ENCODE measurements at places on chromosomes 1 and 21.
A peak's percentile ranks its signal among the peaks of the same experiment; 100 is the strongest.

GRCh38 chr1:87898431-87898830 is 569.8 kb downstream of the LMO4 start:
- H3K27me3 ChIP-seq = no peaks in the 10 kb centered on the region
- H3K4me3 ChIP-seq = no peak overlapping the region
- no peak for DNase-seq
- peaks cover 13% of the 10 kb centered on the region for H3K4me1 ChIP-seq

GRCh38 chr1:26483980-26484379 is 11.7 kb downstream of the HMGN2 start:
- H3K36me3 ChIP-seq = peaks cover 4% of the 10 kb centered on the region
- no peak for DNase-seq
- H3K4me1 ChIP-seq = 0 out of 2 replicates have a peak, but pooled peaks cover 3% of the 10 kb centered on the region
- H3K27me3 ChIP-seq = no peaks in the 10 kb centered on the region
- no peak overlapping the region for H3K27ac ChIP-seq

- DNase-seq = no peak
- peaks cover 54% of the 10 kb centered on the region for H3K4me1 ChIP-seq
- no peaks in the 10 kb centered on the region for H3K27me3 ChIP-seq
- H3K27ac ChIP-seq = peak overlapping the region; percentile 98
These were observed 722 bp upstream of the SLC19A2 start for GRCh38 chr1:169486281-169487051.

- no peaks in the 10 kb centered on the region for H3K27me3 ChIP-seq
- peak overlapping the region; percentile 56 for H3K27ac ChIP-seq
- peaks cover 23% of the 10 kb centered on the region for H3K4me1 ChIP-seq
- H3K4me3 ChIP-seq = no peak overlapping the region
- no peaks in the 10 kb centered on the region for H3K36me3 ChIP-seq
These were observed 34.6 kb upstream of the S100A7 start for GRCh38 chr1:153494976-153495535.

GRCh38 chr1:1299686-1300351 is 7.9 kb downstream of the ACAP3 start:
- H3K36me3 ChIP-seq = no peaks in the 10 kb centered on the region
- H3K4me3 ChIP-seq = no peak overlapping the region
- DNase-seq = peak; percentile 66
- peaks cover 3% of the 10 kb centered on the region for H3K4me1 ChIP-seq
- H3K27ac ChIP-seq = no peak overlapping the region

- no peaks in the 10 kb centered on the region for H3K36me3 ChIP-seq
- no peak overlapping the region for H3K4me3 ChIP-seq
- H3K27me3 ChIP-seq = no peaks in the 10 kb centered on the region
- H3K27ac ChIP-seq = no peak overlapping the region
These were observed 110.8 kb downstream of the RABGAP1L start for GRCh38 chr1:174269989-174270651.

DNA sequence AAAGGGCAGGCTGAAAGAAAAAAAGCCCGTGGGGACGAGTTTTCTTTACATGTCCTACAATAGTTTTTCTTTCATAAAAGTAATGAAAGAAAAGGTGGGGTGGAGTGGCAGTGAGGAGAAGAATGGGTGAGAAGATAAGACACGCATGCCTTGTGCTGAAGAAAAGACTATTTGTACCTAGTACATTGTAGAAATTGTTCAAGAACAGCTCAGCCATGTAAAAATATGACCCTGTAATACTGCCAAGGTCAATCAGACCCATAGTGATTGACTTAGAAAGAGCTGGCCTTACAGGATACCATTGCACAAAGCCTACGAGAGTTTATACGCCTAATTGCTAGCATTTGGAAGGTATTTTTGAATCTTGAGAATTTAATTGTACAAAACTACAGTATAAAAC is 126.0 kb upstream of the NRIP1 start:
- peaks cover 8% of the 10 kb centered on the region for H3K4me1 ChIP-seq
- H3K27me3 ChIP-seq = no peaks in the 10 kb centered on the region
- no peak overlapping the region for H3K27ac ChIP-seq
- no peaks in the 10 kb centered on the region for H3K36me3 ChIP-seq
- H3K4me3 ChIP-seq = no peak overlapping the region

- no peak overlapping the region for H3K4me3 ChIP-seq
- H3K27ac ChIP-seq = no peak overlapping the region
- peaks cover 4% of the 10 kb centered on the region for H3K36me3 ChIP-seq
These were observed 193.2 kb upstream of the PLXNA2 start for GRCh38 chr1:208437401-208437800.

DNA sequence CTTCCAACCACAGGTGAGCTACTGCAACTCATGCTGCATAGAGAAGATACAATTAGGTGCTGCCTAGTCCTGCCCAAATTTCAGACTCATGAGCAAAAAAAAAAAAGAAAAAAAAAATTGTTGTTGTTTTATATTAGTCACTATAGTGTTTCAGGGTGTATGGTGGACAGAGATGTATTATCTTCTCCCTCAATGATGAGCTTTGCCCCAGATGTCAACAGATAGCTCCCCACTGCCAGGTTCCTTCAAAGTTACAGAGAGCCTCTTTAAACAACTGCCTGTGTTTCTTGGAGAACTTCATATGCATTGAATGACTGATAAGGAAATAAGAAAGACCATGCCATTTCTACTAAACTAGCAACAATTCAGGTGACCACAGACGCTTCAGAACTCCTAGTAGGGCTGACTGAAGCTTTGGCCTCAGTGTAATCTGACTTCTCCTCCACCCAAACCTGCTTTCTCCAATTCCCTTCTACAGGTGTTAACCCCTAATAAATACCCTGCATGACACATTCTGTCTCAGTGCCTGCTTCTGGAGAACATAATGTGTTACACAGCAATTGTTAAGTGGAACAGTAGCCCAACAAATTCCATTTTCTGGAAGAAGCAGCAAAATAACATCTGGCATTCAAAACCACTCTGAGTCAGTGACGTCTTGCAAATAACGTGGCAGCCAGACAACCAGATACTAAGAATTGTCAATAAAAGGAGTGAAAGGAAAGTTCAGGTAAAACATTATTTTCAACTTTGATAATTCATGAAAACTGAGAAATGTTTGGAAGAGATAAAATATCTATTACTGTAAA is 147.7 kb downstream of the CDC42BPA start:
- H3K4me1 ChIP-seq = peaks cover 15% of the 10 kb centered on the region
- DNase-seq = no peak
- H3K27ac ChIP-seq = peak overlapping the region; percentile 12
- no peaks in the 10 kb centered on the region for H3K36me3 ChIP-seq

GRCh38 chr1:155077758-155078445 is 735 bp upstream of the EFNA3 start:
- H3K4me1 ChIP-seq = peaks cover 31% of the 10 kb centered on the region
- DNase-seq = no peak
- H3K27ac ChIP-seq = no peak overlapping the region
- H3K4me3 ChIP-seq = peak overlapping the region; percentile 76
- H3K36me3 ChIP-seq = no peaks in the 10 kb centered on the region

- peak overlapping the region; percentile 94 for H3K27ac ChIP-seq
- peaks cover 5% of the 10 kb centered on the region for H3K27me3 ChIP-seq
- peaks cover 9% of the 10 kb centered on the region for H3K36me3 ChIP-seq
- H3K4me3 ChIP-seq = peak overlapping the region; percentile 96
- DNase-seq = peak; percentile 20
These were observed 646 bp upstream of the RRP15 start for GRCh38 chr1:218284377-218284916.

GRCh38 chr1:43334453-43335205 is 3.0 kb upstream of the MPL start:
- H3K36me3 ChIP-seq = no peaks in the 10 kb centered on the region
- no peak overlapping the region for H3K27ac ChIP-seq
- peaks cover 4% of the 10 kb centered on the region for H3K27me3 ChIP-seq
- H3K4me1 ChIP-seq = peaks cover 12% of the 10 kb centered on the region

GRCh38 chr1:219161371-219161770 is 12.3 kb upstream of the LYPLAL1 start:
- no peak overlapping the region for H3K27ac ChIP-seq
- H3K4me3 ChIP-seq = no peak overlapping the region
- no peaks in the 10 kb centered on the region for H3K27me3 ChIP-seq
- no peaks in the 10 kb centered on the region for H3K36me3 ChIP-seq
- DNase-seq = no peak
- H3K4me1 ChIP-seq = no peaks in the 10 kb centered on the region

- no peak overlapping the region for H3K27ac ChIP-seq
- peaks cover 4% of the 10 kb centered on the region for H3K27me3 ChIP-seq
- H3K4me3 ChIP-seq = no peak overlapping the region
- no peaks in the 10 kb centered on the region for H3K4me1 ChIP-seq
- peaks cover 57% of the 10 kb centered on the region for H3K36me3 ChIP-seq
These were observed 5.8 kb upstream of the LCE6A start for GRCh38 chr1:152836870-152837269.

DNA sequence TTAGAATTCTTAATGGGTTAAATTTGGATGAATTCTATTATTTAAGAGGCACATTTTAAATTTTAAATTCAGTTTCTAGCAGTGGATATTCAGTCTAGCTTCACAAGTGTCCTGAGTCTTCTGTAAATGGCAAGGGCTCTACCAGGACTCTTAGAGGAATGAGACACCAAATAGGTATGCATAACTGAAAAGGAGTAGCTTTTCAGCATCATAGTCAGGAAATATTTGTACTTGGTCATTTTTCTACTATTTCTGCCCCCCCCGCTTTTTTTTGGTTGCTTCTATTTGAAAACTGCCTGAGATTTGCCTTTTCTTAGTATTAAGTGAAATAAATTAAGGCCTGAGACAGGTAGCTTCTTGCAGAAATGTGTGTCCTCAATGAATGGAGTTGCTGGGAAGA is 80.2 kb downstream of the MAST2 start:
- no peaks in the 10 kb centered on the region for H3K36me3 ChIP-seq
- DNase-seq = no peak
- H3K4me3 ChIP-seq = no peak overlapping the region

DNA sequence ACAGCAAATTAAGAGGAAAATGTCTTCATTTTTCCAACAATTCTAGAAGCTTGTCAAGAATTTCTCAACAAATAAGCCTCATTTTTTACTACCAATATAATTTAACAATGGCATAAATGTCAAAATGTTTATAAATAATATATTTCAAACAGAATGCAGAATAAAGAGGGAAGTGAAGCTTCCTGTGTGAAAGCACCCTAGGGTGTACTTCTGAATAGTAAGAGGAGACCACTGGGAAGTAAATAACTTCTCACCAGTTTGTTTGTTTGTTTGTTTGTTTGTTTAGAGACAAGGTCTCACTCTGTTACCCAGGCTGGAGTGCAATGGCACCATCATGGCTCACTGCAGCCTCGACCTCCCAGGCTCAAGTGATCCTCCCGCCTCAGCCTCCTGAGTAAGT is 244.3 kb downstream of the SLC45A1 start:
- H3K36me3 ChIP-seq = 0 out of 2 replicates have a peak, but pooled peaks cover 2% of the 10 kb centered on the region
- no peak overlapping the region for H3K27ac ChIP-seq
- no peaks in the 10 kb centered on the region for H3K27me3 ChIP-seq
- no peak overlapping the region for H3K4me3 ChIP-seq
- DNase-seq = no peak

- DNase-seq = no peak
- H3K27me3 ChIP-seq = no peaks in the 10 kb centered on the region
- H3K4me3 ChIP-seq = no peak overlapping the region
- H3K27ac ChIP-seq = no peak overlapping the region
- peaks cover 20% of the 10 kb centered on the region for H3K4me1 ChIP-seq
These were observed 184.6 kb downstream of the RHOU start for GRCh38 chr1:228919914-228920313.

DNA sequence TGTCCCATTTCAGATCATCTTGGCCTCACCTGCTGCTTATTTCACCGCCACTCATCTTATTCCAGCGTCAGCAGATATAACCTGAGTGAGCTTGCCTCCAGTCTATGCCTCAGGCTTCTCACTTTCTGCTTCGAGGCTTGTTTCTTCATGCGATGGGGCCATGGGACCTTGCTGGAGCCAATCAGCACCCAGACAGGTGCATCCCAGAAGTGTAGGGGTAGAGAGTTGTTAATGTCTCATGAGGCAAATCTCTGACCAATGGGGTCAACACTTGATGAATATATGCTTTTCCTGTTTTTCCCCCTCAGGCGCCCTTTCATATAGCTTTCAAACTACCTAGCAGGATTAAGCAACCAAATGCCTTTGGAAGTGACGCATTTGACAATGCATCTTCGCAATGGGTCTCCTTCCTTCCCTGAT is 935 bp upstream of the YIPF1 start:
- H3K36me3 ChIP-seq = peaks cover 8% of the 10 kb centered on the region
- peak overlapping the region; percentile 98 for H3K4me3 ChIP-seq
- no peak overlapping the region for H3K27ac ChIP-seq

GRCh38 chr21:27035791-27036190 is 68.9 kb upstream of the ADAMTS5 start:
- H3K36me3 ChIP-seq = no peaks in the 10 kb centered on the region
- DNase-seq = no peak
- H3K4me3 ChIP-seq = no peak overlapping the region
- no peaks in the 10 kb centered on the region for H3K27me3 ChIP-seq

DNA sequence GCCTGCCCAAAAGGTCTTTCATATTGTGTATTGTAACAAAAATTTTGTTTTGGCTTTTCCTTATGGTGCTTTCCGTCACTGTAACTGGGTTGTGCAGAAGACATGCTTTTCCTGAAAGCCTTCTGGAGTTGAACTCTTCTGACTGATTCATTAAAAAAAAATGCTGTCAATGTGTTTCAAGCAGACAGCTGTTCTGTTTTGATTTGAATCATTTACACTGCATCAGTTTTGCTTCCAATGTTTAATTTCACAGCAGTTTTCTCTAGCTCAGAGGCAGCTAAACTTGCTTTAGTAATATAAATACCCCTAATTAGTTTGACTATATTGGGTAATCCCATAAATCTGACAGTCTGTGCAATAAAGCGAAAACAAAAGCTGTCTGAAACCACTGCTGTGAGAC is 7.9 kb downstream of the UTP11 start:
- no peak overlapping the region for H3K4me3 ChIP-seq
- peaks cover 75% of the 10 kb centered on the region for H3K36me3 ChIP-seq
- H3K27ac ChIP-seq = no peak overlapping the region
- no peak for DNase-seq

DNA sequence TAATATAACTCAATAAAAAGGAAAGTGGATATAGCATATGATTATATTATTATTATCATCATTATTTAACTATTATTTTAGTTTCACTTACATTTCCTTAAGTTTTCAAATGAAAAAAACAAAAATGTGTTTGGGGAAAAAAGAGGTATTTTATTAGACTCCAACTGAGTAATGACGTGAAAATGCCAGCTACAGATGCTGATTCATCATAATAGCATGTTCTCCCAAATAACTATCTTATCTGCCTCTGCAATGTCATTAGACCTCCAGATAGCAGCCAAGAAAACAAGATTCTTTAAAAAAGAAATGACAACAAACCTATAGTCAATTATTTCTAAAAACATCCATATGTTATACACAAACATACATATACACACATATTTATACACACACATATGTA is 1071.9 kb upstream of the TMPRSS15 start:
- peaks cover 40% of the 10 kb centered on the region for H3K36me3 ChIP-seq
- H3K4me1 ChIP-seq = no peaks in the 10 kb centered on the region
- H3K4me3 ChIP-seq = no peak overlapping the region
- no peak overlapping the region for H3K27ac ChIP-seq

DNA sequence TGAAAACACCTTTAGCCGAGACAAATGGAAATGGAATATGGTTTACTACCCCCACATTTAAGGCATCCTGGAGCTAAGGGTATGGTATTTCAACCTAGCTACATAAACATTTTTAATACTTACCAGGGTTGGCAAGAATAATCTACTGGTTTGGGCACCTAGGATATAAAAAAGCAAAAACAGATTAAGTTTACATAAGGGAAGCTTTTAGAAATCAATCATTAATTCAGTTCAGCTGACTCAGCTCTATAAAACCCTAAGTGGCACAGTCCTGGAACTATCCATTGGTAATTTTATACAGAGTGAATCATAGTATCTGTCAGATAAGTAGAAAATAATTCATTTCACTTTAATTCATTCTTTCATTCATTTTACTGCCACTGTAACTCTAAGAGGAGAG is 355.2 kb downstream of the VAV3 start:
- peaks cover 6% of the 10 kb centered on the region for H3K36me3 ChIP-seq
- no peak overlapping the region for H3K4me3 ChIP-seq
- no peak overlapping the region for H3K27ac ChIP-seq
- H3K4me1 ChIP-seq = no peaks in the 10 kb centered on the region
- no peaks in the 10 kb centered on the region for H3K27me3 ChIP-seq
